Endothelial cell of umbilical vein (primary cell): ENCODE measurements at places on chromosomes 12 and 14. TPM values are rescaled to one million over a fixed set of nuclear protein-coding genes. Genes with fewer than 3 reads are reported as not detected.

DNA sequence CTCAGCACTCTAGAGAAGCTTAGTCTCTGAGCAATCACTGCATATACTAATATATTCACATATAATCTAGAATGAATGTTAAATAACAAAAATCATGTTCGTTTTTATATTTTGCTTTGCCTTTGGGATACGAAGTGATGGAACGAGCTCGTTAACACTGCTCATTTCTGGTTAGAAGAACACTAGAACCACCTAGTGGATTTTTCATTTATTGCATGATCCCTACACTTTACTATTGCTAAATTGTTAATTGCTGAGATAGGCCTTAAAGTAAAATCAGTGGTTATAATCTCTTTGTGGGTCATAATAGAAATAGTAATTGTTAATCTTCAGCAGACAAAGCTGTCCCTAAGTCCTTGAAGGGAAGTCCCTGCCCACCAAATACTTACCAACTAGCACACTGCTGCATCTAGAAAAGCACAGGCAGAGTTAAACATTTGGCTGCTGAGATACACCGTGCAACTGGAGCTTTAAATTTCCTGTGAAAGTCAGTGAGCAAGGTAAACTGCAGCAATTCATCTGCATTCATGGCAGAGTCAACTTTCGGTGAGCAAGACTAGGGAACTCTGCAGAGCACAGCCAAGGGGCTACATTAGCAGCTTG lies 353.7 kb downstream of the APAF1 start:
- DNase-seq, result peak; percentile 49

GRCh38 chr12:27709932-27710591 lies 570 bp upstream of the MRPS35 start:
- DNase-seq, result peak; percentile 75

DNA sequence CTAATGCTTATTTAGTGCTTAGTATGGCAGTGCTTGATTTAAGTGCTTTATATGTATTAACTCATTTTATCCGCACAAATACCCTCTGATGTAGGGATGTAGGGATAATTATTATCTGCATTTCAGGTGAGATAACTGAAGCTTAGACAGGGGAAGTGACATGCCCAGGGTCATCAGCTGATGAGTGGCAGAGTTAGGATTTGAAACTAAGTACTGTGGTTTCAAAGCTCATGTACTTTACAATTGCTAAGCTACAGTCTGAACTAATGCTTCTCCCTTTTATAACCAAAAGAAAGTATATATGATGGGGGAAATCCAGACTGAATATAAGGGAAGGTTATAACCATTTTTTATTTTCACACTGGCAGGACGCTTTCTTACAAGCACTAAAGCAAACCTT lies 229.6 kb upstream of the NAV3 start:
- no peak for DNase-seq

GRCh38 chr14:81285245-81285644 lies 64.5 kb upstream of the GTF2A1 start:
- DNase-seq, result no peak

GRCh38 chr14:34983786-34984185 lies 994 bp downstream of the SRP54 start:
- no peak for DNase-seq

DNA sequence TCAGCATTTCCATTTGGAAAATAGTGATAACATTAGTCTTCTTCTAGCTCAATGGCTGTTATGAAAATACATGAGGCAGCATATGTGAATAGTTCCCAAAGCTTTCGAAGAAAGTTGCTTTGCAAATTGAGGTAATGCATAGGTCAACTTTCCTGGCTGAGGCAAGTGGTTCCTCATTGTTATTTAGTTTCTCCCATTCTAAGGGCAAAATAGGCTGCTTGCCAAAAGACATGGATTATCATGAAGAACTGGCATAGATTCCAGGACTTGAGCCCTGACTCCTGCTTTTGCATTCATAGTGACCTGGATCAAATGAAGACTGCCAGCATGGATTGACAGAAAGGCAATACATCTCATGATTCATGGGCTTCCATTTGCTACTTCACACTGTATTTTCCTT lies 35.7 kb downstream of the LRFN5 start:
- DNase-seq, result no peak

GRCh38 chr12:65631621-65632111 lies 192.6 kb upstream of the HMGA2 start:
- peak; percentile 94 for DNase-seq

- no peak for DNase-seq
These were observed 202.1 kb downstream of the BCL11B start for GRCh38 chr14:99069946-99070345.

GRCh38 chr14:65373016-65373670 lies 39.4 kb upstream of the FUT8 start:
- DNase-seq, result no peak

DNA sequence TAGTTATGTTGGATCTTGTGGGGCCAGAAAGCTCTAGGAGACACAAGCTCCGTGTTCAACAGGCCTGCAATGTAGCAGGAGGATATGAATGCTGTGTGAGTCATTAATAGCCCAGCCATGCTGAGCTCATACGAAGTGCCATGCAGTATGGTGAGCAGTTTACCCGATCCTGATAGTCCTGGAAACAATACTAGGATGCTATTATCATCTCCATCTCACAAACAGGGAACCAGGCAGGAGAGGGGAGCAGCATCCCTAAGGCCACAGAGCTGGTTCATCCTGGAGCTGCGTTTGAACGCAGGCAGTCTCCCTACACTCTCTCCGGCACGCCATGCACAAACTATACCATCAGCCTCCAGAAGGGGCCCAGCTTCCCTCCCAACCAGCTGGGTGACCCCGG lies 20.5 kb downstream of the TTC7B start:
- DNase-seq, result peak; percentile 92

DNA sequence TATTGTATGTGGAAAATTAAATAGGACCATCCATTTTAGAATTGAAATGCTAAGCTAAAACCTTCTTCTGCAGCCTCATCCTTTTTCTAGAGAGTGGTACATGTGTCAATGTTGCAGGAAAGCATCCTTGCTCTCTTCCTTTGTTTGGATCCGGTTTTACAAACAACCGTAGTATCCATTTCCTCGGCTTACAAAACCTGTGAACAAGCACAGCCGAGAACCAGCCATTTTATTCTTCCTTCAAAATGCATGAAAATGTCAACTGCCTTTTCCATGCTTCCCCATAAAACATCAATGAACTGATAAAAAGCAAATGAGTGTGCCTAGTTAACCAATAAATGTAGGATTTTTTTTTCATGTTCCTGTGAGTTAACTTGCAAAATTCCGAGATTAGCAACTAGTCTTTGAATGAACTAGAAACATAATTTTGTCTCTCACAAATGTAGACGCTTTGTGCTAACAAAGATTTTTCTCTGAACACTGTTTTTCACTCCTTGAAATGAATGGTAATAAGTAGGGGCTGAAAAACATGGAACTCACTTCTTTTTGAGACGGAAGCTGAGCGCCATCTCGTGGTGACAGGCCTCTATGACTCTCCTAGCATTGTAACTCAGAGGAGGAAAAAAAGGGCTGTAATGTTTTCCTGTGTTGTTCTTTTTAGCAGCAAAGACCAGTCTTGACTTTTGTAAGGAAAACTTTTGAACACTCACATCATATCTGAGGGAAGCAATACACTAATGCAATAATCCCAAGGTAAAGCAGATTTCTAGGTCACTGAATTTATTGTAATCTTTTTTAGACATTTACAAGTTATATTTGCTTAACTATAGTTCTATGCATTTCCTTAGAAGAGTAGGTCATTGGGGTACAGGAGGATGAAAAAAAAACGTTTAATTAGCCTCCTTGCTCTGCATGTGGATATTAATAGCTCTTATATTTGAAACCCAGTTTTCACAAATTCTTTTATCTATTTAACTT lies 157.4 kb upstream of the FOXG1 start:
- DNase-seq, result peak; percentile 54

GRCh38 chr14:93115821-93116675 lies at the start of gene ITPK1:
Gene ITPK1 (minus strand): TSS chr14:93115925. CDS start chr14:93115163, 762 bp downstream.
- peak; percentile 31 for DNase-seq

DNA sequence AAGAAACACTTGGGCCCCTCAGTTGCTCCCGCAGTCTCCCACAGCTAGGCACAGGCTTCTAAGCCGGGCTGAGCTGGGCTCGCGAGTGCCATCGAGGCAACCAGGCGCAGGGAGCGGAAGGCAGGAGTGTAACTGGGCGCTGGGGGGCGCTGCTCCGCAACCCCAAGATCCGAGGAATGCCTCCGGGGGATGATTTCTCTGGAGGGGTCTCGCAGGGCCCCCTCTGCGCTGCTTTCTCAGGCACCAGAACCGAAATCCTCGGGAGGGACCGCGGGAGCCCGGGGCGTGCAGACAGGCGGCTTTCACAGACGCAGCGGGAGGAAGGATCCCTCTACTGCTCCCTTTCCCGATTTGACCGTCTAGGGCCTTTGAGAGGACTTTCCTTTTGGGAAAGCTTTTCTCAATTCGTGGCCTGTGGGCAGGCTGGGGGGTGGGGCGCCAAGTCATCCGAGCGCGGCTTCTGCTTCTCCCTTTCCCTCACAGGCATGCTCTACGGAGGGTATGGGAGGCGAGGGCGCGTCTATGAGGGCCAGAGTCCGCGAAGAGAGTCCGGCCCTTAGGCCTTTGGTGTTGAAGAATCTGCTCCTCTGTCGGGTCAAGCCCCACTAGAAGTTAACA lies 4.3 kb upstream of the NKX2-1 start:
- no peak for DNase-seq

- DNase-seq, result peak; percentile 80
These were observed 3.5 kb downstream of the PTPN21 start for GRCh38 chr14:88551094-88551870.

- peak; percentile 39 for DNase-seq
These were observed 82.9 kb upstream of the STXBP6 start for GRCh38 chr14:25132732-25133422.

GRCh38 chr14:21106176-21106497 lies 5.3 kb downstream of the TMEM253 start:
- DNase-seq, result no peak

GRCh38 chr12:125191361-125192087 lies 126.3 kb downstream of the AACS start:
- DNase-seq, result no peak

- DNase-seq, result no peak
These were observed 16.5 kb upstream of the SERPINA4 start for GRCh38 chr14:94544726-94545125.

DNA sequence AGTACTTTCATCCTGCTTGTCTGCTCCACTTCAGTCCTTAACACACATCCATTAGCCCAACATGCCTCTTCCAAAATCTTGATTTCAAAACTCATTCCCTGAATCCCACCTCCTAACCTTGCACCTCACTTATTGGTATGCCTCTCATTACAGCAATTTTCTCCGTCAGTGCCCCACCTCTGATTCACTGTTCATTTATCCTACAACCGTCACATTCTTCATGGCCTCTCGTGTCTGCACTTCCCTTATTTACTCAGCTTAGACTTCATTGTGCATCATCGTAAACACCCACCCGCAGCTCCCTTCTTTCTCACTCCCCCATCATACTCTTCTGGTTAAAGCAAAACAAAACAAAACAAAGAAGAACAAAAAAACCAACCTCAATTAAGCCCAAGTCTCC lies 160.6 kb upstream of the HMGA2 start:
- DNase-seq, result no peak

DNA sequence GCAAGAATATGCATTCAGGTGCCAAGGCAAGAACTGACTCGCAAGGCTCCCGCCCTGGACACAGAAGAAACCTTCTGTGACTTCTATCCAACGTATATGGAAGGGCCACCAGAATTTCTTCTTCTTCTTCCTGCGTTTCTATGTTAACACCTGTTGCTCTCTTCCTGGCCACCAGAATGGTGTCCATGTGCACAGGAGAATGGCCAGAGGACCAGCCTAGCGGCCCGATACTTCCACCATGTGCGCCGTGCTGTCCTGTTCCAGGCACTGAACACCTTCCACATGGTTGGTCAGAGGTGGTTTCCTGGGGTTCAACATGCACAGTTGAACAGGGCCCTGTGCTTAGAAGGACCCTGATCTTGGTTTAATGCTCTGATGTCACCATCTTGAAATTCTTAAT lies 455.8 kb downstream of the BCL11B start:
- DNase-seq, result no peak

DNA sequence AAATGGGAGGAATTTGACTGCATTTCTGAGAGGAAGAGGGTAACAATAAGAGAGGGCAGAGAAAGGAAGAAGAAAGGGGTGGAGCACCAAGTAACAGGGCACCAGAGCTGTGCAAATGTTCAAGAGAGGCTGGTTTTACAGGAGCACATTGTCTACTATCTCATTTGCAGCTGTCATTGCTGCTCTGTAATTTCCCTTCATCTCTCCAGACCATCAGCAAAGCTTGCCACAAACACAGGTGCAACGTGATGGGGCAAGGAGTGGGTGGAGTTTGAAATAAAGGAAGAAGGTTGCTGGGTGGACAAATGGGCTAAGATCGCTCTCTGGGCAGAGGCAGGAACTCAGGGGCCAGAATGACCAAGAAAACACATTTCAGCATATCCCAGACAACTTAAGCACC lies 47.9 kb upstream of the PLEKHG6 start:
- DNase-seq, result no peak

Gene AJUBA
- polyA plus RNA-seq, result 50.0 and 50.7 TPM in 2 replicates

Gene TMED10
- polyA plus RNA-seq, result 320 and 342 TPM in 2 replicates

Gene XPOT
- polyA plus RNA-seq, result 19.0 and 21.9 TPM in 2 replicates

Gene GPR65
- polyA plus RNA-seq, result 0.03 TPM in 1 of 2 replicates, not detected in the other

Gene EPS8
- 7.2 and 8.4 TPM in 2 replicates for polyA plus RNA-seq

Gene FOXG1
- not detected in 2 replicates for polyA plus RNA-seq

Gene MANSC4
- polyA plus RNA-seq, result 0.11 TPM in 1 of 2 replicates, not detected in the other

Gene CEBPE
- not detected in 2 replicates for polyA plus RNA-seq

Gene WNT1
- polyA plus RNA-seq, result not detected in 2 replicates
